Anterior cingulate cortex (tissue), 58 donors: ENCODE measurements at places on chromosomes 6 and 20.
A peak's percentile ranks its signal among the peaks of the same experiment; 100 is the strongest.

- no peak for DNase-seq
Measured at GRCh38 chr6:113772961-113773360, 84.2 kb upstream of the MARCKS start.

GRCh38 chr6:27757307-27757706 lies 154.9 kb downstream of the OR2B2 start:
- no peak for DNase-seq

- DNase-seq: no peak
Measured at GRCh38 chr6:122066200-122066599, 333.3 kb upstream of the HSF2 start.

DNA sequence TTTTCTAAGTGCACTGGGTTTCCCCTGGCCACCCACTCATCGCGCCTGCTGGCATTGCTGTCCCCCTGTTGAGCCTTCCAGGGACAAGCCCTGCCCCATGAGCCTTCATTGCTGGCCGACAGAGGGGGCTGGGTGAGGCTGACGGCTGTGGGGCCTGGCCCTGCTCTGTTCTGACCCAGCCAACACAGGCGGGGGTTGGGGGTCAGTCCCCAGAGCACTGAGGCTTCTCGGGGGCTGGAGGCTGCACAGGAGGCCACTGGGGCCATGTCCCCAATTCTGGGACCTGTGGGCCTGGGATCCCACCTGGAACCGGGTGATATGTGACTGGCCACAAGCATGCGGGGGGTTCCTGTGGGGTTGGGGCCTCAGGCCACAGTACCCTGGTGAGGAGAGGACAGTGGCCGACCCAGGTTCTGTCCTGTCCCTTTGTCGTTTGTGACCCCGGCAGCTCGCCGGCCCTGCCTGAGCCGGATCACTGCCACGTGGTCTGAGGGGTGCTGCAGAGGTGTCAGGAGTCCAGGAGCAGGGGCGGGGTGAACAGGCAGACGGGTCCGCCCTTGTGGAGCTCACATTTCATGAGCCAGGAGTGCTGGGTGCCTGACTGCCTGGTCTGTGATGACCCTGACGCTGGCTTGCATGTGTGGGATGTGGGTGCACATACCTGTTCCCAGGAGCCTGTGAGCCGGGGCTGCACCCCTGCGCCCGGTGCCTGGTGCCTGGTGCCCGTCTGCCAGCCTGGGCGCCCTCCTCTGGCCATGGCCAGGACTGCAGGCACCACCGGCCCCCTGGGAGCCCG lies 2.1 kb upstream of the COL20A1 start:
- DNase-seq: no peak

GRCh38 chr6:116008470-116009243 lies 52.0 kb downstream of the FRK start:
- peak; percentile 46 for DNase-seq

- no peak for DNase-seq
Measured at GRCh38 chr6:152012227-152012626, 204.7 kb downstream of the ESR1 start.

DNA sequence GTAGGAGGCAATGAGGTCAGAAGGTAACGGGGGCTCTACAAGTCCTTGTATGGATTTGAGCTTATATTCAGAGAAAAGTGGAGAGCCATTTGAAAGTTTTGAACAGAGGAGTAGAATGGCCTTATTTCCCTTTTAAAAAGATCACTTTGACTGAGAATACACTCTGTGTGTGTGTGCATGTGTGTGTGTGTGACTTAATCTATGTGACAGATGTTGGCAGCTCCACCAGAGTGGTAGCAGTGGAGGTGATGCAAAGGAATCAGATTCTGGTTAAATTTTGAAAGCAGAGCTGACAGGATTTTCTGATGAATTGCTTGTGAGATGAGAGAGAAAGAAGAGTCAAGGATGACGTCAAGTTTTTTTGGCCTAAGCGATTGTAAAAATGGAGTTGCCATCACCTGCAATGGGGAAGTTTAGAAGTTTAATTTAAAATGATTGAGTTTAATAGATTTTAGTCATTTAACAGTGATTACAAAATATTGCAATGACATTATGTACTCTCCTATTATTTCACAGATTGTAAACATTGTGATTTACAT lies 172.2 kb upstream of the HEY2 start:
- DNase-seq: no peak

GRCh38 chr20:37777012-37777950 lies 83.5 kb downstream of the CTNNBL1 start:
- DNase-seq: no peak
